ENCODE measurements at places on chromosomes 5 and 9.
A peak's percentile ranks its signal among the peaks of the same experiment; 100 is the strongest.

- DNase-seq = no peak
Observed at GRCh38 chr5:6446042-6446441, 2.6 kb upstream of the UBE2QL1 start.

DNA sequence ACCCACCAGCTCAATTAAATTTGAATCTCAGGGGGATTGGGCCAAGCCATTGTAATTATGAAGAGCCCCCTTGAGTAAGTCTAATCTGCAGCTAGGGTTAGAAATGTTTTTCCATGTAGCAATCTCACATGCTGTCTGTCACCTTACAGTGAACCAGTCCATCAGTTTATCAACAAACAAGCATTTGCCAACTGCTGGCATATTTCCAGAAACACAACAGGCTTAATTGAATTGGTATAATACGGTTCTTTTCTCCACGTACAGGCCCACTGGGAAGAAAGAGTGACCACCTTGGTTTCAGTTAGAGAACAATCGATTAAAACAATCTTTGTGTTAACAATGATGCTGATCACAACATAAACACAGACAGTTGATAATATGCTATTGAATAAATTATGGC, 67.4 kb downstream of the NSUN2 start:
- no peak for DNase-seq

DNA sequence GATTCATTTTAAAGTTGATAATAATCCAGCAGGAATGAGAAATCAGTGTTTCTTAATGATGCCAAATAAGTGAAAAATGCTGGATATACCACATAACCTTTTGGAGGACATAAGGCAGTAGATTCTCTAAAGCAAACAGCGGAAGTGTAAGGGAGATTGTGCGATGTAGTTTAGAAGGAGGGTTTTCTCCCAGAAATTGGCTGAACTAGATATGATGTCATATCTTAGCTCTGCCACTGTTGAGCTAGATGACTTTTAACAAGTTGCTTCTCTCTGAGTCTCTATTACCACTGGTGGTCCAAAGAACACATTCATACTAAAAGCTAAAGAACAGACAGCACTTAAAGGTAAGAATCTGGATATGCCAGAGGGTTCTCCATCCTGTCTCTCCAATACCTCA, 107.0 kb downstream of the NR6A1 start:
- no peak for DNase-seq

- DNase-seq = no peak
Observed at GRCh38 chr9:92661127-92661526, 8.8 kb downstream of the IPPK start.

DNA sequence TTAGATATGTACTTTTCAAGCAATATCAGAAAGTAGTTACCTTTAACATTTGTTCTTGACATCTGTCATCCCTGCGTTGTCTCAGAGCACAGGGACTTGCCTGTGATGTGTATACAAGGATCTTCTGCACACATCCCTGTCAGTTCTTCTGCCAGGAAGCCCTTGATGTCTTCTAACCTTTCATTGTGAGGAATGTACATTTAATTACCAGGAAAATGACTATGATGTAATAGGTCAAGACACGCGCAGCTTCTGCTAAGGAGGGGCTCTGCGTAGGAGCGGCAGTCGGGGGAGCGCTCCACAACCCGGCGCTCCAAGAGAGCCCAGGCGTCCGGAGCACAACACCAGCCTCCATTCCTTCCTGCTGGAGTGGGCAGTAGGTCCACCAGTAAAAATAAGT, 119.7 kb downstream of the IRX2 start:
- no peak for DNase-seq

DNA sequence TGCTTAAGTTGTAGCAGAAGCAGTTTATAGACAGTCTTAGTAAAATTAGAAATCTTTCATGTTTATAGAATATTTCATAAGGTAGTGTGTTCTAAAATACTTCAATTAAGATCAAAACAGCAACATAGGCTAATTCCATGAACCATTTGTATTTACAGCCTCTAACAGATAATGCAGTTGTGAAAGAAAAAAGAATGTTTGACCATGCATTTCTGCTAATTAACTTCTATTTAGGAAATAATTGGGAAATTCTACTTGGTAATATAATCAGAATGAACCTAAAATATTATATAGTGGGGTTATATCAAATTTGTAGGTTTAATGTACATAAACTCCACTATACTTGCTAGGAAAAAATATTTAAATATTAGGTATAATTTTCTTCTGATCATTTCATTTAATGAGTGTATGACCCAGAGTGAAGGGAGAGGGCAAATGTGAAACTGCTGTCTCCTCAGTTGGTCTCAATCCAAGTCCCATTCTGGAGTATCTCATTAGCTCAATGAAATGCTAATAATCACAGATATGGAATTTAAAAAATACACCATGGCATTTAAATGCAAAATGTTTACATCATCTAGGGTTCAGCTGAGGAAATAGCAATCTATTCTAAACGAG, 34.9 kb downstream of the ALDH1A1 start:
- DNase-seq = no peak

GRCh38 chr9:28319981-28320380, 746.7 kb upstream of the C9orf72 start:
- DNase-seq = no peak

DNA sequence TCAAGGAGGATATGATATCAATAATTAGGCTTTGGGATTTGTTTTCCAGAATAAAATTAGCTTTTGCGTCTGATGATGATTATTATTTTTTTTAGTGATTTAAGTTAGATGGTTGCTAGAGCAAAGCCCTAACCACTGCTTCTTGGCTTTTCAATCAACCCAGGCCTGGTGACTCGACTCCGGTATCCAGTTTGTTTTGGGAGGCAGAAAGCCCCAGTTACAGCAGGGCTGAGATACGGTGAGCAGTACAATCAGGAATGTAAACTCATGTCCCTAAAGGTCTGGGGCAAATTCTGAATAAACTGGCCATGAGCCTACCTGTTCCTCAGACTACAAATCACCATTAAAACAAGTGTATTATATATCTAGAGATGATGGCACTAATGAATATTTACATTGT, 24.4 kb upstream of the CYFIP2 start:
- DNase-seq = no peak

DNA sequence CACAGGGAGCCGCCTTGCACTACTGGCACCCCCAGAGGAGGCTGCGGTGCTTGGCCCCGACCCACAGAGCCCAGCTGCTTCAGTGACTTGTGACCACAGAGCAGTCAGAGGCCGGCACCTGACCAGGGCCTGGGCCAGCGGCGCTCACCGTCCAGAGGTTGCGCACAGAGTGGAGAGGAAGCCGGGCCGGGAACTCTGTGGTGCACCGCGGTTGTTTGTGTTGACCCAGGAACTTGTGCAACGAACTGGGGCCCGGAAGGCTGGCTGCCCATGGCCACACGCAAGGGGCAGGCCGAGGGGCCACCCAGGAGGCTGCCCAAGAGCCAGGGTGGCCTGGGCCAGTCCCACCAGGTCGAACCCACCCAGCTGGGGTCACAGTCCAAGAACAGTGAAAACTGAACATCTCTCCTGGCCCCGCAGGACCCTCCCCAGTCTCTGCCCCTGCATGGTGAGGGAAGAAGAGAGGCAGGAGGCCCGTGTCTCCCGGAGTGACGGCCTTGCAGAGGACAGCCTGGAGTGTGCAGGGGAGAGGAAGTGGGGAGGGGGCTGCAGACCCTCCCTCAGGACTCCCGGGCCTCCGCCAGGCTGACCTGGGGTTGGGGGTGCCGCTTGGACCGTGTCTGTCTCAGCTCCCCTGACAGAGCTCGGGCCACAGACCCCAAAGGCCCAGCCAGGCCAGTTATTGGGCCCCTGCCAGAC, 42.8 kb upstream of the EGFL7 start:
- DNase-seq = no peak

DNA sequence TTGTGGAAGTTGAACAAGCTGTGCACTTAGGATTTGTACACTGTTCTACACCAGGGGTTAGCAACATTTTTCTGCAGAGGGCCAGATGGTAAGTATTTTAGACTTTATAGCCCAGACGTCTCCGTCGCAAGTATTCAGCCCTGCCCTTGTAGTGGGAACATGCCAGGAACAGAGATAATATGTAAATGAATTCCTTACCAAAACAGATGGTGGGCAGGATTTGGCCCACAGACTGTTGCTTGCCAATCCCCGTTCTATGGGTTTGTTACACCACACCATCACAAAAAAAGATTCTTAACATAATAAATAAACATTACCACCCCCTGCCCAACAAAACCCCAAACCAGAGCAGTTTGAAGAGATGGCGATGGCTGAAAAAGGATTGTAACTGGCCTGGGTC, 74.3 kb downstream of the AMBP start:
- DNase-seq = no peak

GRCh38 chr5:96876292-96876850, at the start of gene ERAP2:
TSS of gene ERAP2 (plus strand) at chr5:96876500. CDS start at chr5:96879686, 3,186 bp downstream.
- DNase-seq = peak; percentile 90

DNA sequence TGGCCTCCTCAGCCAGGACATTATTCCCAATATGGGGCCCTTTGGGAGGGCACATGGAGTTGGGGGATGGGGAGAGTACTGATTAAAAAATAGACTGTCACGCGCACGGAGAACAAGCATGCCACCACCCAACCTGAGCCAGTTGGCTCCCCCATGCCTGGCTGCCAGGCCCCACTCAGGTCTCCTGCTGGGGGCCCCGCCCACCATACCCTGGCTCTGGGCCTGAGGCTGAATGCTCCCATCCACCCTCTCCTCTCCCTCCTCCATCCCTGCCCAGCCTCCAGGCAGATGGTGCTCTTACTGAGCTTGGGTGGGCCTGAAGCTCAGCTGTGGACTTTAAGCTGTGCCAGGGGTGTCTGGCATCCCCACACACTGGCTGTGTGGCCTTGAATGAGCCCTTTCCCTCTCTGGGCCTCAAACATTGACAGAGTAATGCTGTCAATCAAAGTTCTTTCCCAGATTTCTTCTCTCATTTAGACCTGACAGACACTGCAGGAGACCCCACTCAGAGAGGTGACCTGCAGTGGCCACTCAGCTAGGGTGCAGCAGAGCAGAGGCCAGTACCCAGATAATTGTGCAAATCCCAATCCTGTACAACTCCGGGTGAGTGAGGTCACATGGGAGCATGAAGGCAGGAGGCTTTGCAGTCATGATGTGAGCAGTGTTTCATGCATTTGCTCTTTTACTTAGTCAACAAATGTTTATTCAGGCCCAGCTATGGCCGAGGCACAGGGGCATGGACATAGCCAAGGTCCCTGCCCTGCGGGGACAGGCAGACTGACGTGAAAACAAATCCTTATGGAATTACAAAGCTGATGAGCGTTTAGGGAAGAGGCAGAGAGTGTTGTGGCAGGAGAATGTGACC, 9.8 kb upstream of the SYNPO start:
- no peak for DNase-seq

GRCh38 chr5:157836121-157836753, 22.7 kb downstream of the CLINT1 start:
- no peak for DNase-seq

- no peak for DNase-seq
Observed at GRCh38 chr5:97499605-97500004, 316.6 kb upstream of the RIOK2 start.

- DNase-seq = no peak
Observed at GRCh38 chr9:112917047-112917986, 26.6 kb upstream of the SLC46A2 start.

GRCh38 chr5:31193116-31193515, 370 bp upstream of the CDH6 start:
- no peak for DNase-seq

DNA sequence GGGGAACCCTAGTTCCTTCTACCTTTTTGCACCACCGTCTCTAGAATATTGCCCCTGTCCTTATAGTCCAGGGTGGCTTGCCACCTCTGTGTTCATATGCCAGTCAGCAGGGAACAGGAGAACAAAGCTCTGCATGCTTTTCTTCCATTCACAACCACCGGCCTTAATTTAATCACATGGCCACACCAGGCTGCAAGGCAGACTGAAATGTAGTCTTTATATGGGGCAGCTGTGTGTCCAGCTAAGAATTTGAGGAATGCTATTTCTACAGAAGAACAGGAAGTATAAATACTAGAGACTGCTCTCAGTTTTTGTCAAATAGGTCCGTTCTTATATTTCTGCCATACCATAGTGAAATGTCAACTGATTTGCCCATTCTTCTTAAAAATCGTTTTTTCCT, 5.8 kb downstream of the C5orf22 start:
- DNase-seq = no peak

DNA sequence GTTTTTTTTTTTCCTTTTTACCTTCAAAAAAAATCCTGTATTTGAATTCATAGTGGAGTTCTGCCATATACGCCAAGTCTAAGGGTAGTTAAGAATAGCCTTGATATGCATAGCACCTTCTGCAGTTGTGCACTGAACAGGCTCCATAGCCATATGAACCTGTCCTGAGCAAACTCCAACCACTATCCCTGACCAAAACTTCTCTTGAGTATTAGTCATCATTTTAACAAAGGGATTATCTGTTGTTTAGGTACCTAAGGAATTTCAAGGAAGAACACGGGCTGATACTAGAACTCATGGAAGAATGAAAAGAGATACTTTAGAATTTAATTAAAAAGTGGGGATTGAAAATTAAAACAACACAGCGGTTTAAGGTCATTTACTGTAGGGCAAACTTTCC, 1.9 kb upstream of the FBXO38 start:
- DNase-seq = no peak

GRCh38 chr5:151363673-151364072, 16.3 kb upstream of the SLC36A2 start:
- DNase-seq = no peak

GRCh38 chr5:137333475-137333874, 165.7 kb downstream of the SPOCK1 start:
- DNase-seq = no peak

DNA sequence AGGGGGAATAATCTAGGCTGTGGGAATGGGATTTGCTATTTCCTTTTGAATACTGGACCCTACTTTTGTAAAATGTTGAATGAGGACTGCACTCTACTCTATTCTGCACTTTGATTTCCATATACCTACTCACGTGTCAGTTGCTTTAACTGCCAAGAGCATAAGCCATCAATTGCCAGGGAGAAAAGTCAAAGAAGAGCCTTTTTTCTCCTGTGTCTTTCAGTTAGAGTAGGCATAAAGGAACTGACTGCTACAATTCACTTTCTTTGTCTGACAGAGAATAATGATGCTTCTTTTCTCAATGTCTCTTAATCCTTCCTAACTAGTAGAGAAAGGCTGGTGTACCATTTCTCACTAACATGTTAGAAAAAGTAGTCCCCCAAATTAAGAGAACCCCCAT, 231.6 kb downstream of the ELAVL2 start:
- no peak for DNase-seq

Measured in MM.1S (cell line).